Chondrocyte (in vitro differentiated cells): ENCODE measurements at places on chromosomes 4 and X. TPM values are rescaled to one million over a fixed set of nuclear protein-coding genes. Genes with fewer than 3 reads are reported as not detected.

The SH3TC1 gene
- total RNA-seq, result 1.2 to 1.4 TPM (median 1.2 TPM) in 3 replicates

The CBLL2 gene
- not detected in 3 replicates for total RNA-seq

DNA sequence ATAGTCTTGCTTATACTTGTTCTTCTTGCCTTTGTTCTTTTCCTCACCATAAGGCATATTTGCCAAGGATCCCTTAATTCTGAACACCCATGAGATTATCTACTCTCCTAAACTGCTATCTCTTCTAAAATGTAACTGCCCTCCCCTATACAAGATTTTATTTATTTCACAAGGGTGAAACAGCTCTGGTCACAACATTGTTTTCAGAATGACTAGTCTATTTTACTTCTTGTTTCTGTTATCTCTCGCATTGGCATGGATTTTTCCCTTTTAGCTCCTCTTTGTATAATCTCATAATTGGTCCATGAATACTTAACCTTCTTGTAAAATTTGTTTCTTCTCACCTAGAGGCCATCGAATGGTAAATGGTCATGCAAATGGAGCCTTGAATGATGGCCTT, 17.2 kb upstream of the COL25A1 start:
- H3K4me1 ChIP-seq, result no peaks in the 10 kb centered on the region
- peaks cover 7% of the 10 kb centered on the region for H3K36me3 ChIP-seq
- no peaks in the 10 kb centered on the region for H3K27me3 ChIP-seq
- H3K4me3 ChIP-seq, result no peak overlapping the region

GRCh38 chrX:25869761-25870160, 268.4 kb upstream of the MAGEB18 start:
- no peak overlapping the region for H3K27ac ChIP-seq
- no peaks in the 10 kb centered on the region for H3K36me3 ChIP-seq
- H3K4me1 ChIP-seq, result no peaks in the 10 kb centered on the region

DNA sequence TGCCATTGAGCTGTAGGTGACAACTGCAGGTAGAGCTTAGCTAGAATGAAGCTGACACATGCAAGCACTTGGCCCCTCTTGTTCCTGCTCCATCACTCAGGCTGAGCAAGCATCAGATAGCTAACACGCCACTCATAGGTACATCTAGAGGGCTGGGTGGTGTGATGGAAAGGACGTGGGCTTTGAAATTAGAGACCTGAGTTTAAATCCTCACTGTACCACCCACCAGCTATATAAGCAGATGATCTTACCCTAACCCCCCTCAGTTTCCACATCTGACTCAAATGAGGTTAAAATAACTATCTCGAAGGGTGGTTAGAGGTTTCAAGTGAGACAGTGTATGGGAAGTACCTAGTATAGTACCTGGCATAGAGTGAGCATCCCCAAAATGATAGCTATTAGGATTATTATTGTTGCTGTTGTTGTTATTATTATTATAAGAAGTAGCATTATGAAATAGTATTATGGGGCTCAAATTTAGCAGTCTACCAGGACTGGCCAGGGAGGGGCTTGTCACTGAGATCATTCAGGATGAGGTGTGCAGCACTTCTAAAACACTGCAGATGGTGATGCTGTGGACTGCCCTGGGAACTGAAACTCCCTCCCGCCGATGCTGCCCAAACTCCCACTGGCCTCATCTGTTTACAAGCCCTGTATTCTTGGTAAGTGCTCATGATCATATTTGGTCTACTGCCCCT, 59.0 kb downstream of the REELD1 start:
- H3K36me3 ChIP-seq, result peaks cover 7% of the 10 kb centered on the region
- H3K4me3 ChIP-seq, result no peak overlapping the region
- no peak overlapping the region for H3K27ac ChIP-seq

DNA sequence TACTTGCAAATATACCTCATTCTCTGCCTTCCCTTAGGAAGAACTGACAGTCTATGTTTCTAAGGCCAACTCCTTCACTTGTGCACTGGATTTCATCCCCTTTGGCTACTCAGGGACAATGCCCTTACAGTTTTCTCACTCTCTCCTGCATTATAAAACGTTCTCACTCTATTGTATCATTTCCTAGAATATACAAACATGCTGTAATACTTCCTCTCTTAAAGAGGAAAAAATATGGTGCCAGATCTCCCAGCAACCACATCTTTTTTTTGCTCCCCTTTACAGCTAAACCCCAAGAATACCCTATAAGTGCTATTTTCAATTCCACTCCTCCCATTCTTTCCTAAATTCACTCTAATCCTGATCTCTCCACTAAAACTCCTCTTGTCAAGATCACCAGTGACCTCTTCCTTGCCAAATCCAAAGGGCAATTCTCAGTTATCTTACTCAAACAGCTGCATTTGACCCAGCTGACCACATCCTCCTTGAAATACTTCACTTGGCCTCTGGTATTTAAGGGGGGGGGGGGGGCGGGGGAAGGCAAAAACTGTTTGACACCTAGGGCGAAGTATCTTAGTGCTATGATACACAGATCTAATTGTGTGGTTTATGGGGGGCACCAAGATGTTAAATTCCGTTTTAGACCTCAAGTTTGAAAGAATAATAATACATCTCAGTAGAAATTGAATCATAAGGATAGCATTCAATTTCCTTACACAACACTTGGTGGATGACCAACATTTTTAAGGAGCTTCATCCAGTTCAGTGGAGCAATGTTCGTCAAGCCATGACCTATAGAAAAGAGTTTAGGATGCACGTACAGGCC, 1.6 kb downstream of the RCHY1 start:
- peak overlapping the region; percentile 93 for H3K4me3 ChIP-seq
- peaks cover 24% of the 10 kb centered on the region for H3K4me1 ChIP-seq
- peaks cover 6% of the 10 kb centered on the region for H3K36me3 ChIP-seq
- H3K27ac ChIP-seq, result no peak overlapping the region
- DNase-seq, result no peak
